ENCODE measurements at places on chromosomes 1 and 21.

GRCh38 chr1:202160377-202160940 lies at the start of gene PTPN7:
Gene PTPN7 (minus strand): TSS chr1:202160602. CDS start chr1:202159402, 1,200 bp downstream.
- DNase-seq: no peak

DNA sequence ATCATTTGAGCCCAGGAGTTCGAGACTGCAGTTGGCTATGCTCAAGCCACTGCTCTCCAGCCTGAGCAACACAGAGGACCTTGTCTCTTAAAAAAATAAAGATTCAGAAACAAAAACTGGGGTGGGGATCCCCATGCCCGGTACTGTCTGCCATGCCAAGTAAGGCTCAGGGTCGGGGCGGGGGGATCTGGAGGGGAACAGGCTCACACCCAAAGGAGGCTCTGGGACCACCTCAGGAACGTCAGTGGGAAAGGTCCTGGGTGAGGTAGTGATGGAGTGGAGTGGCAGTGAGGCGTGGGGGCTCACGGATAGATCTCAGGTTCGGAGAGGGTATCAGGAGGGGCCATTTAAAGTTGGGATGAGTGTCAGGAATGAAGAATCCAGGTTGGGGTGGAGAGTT lies 765 bp upstream of the S100A4 start:
- no peak for DNase-seq

DNA sequence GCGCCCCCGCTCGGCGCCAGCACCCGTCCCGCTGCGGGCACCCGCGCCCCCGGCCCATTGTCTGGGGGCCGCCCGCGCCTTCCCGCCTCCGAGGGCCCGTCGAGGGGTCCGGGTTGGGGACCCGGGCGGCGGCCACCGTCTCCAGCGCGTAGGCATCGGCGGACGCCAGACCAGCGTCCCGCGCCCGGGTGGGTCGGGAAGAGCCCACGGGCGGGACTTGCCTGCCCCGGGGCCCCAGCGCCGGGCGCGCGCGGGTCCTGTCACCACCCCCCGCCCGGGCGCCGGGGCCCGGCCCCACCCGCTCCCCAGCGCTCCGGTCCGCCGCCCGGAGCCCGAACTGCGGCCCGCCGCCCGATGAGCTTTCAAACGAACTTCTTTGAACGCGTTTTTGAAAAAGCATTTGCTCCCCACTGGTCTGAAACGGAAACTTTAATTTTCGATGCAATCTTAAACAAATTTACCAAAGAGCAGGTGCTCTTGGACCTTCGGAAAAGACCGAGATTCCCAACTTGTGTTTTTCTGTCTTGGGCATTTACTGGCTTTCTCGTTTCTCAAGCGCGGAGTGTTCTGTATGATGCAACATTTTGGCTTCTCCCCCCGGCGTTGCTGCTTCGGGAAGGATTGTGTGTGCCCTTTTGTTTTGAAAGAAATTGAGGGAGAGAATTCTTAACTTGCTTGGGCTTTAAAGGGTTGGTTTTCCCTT lies 615 bp downstream of the CLIC4 start:
- peak; percentile 61 for DNase-seq

DNA sequence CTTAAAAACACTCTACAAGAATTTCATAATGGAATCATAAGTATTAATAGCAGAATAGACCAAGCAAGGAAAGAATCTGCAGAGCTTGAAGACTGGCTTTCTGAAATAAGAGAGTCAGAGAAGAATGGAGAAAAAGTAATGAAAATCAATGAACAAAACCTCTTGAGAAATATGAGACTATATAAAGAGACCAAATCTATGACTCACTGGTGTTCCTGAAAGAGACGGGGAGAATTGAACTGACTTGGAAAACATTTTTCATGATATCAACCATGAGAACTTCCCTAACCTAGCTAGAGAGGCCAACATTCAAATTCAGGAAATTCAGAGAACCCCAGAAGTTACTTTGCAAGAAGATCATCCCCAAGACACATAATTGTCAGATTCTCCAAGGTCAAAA lies 85.6 kb downstream of the GDAP2 start:
- DNase-seq: no peak

- DNase-seq: no peak
These were observed 142.2 kb upstream of the NBPF11 start for GRCh38 chr1:148294116-148294807.

GRCh38 chr1:53187401-53187800 lies 9.2 kb upstream of the CPT2 start:
- no peak for DNase-seq

- DNase-seq: no peak
These were observed 61.2 kb upstream of the VTCN1 start for GRCh38 chr1:117271959-117272358.

DNA sequence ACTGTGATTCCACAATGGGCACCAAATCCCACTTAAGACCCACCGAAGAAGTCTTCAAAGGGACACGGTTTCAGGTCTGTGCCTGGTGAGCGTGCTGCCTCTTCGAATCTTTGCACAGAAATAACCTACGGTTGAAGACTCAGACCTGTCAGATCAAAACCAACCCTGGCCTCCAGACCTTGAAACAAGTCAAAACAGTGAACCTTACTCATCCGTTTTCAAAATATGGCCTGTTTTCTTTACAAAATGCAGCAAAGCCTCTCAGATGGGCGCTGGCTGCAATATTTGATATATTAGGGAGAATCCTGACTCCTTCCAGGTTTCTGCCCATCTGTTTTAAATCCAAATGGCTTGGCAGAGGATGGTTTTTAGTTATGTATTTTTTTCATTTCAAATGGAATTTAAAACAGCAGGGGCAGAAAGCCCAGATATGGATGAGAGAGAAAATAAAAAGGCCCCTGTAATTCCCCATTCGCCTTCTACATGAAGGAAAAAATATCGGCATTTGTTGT lies 14.0 kb downstream of the JUN start:
- DNase-seq: no peak

GRCh38 chr1:22831729-22832413 lies 121.2 kb downstream of the EPHB2 start:
- DNase-seq: peak; percentile 86

DNA sequence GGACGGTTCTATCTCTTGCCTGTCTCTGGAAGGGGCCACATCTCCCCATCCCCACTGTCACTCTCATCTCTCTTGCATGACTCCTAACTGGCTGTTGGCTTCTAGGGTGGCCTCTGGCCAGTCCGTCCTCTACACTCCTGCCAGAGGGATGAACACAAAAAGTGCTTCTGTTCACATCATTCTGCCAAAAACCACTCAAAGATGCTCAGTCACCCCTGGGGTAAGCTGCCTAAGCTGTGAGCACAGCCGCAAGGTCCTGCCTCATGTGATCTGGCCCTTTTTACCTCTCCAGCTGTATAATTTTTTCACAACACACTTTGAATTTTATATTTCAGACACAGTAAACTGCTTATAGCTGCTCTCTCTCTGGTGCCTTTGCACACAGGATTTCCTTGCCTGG lies 97.6 kb upstream of the CD34 start:
- DNase-seq: no peak

GRCh38 chr1:27940297-27940696 lies 5.5 kb downstream of the SMPDL3B start:
- DNase-seq: peak; percentile 55

DNA sequence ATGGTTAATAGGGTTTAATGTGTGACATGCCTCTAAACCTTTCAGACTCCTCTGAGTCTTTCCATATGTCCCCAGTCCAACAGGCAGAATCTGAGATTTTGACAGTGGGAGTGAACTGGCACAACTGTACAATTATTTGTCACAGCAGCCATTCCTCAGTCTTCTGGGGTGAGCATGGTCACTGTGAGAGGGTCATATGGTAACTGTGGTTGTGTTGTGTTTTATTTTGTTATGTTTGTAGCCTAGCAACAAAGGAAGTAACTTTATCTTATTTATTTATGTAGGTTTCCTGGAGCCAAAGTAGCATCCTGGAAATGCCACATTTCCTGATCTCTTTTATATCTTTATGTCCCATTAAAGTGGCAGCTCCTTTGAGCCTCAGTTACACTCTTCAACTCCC lies 1067.9 kb downstream of the TTLL7 start:
- no peak for DNase-seq

GRCh38 chr1:108000184-108000583 lies 35.2 kb upstream of the VAV3 start:
- no peak for DNase-seq

GRCh38 chr1:23448846-23449245 lies 24.3 kb upstream of the TCEA3 start:
- no peak for DNase-seq

- peak; percentile 50 for DNase-seq
These were observed 81.3 kb upstream of the KAZN start for GRCh38 chr1:14516974-14517840.

- DNase-seq: no peak
These were observed 604.7 kb upstream of the PLXNA2 start for GRCh38 chr1:208848854-208849253.

DNA sequence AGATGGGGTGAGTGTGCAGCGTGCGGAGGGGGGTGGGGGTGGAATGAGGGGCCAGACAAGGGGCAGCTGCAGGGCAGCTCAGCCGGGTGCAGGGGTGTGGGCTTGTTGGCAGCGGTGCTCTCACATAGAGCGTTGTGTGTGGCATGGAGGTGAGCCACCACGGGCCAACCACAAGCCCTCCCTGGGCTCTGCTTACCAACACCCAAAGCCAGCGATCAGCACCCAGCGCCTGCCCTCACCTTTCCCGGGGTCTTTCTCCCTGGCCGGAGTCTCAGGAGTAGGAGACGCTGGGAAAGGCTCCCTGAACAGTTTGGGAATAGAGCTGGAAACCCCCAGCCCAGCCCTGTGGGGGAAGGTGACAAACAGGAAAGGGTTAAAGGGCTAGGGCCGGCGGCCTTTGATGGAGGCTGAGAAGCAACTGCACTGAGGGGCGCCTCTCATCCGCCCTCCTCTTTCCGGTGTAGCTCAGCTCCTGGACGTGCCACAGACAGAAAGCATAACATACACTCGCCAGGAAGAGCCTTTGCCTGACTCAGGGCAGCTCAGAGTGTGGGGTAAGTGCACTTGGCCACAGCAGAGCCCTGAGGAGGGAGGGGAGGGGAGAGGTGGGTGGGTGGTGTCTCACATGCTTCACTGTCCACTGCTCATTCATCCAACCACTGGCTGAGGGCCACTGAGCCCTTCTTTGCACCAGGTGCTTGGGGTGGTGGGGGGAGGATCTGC lies 577 bp downstream of the IKBKE start:
- DNase-seq: peak; percentile 79

DNA sequence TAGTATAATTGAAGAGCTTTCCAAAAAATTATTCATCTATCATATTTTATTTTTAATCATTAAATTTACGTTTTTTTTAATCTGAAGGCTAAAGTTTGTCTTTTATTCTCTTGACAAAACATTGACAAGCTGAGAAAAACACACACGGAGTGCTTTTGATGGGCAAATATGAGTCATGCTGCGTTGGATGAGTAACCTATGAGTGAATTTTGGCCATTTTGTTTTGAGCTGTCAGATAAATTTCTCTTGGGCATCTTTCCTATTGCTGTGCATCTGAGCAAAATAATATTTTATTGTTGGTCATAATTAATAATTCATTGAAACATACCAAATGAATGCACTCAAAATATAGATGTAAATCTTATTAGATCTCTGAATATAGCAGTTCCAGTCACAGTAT lies 1144.1 kb upstream of the ADGRL2 start:
- no peak for DNase-seq

DNA sequence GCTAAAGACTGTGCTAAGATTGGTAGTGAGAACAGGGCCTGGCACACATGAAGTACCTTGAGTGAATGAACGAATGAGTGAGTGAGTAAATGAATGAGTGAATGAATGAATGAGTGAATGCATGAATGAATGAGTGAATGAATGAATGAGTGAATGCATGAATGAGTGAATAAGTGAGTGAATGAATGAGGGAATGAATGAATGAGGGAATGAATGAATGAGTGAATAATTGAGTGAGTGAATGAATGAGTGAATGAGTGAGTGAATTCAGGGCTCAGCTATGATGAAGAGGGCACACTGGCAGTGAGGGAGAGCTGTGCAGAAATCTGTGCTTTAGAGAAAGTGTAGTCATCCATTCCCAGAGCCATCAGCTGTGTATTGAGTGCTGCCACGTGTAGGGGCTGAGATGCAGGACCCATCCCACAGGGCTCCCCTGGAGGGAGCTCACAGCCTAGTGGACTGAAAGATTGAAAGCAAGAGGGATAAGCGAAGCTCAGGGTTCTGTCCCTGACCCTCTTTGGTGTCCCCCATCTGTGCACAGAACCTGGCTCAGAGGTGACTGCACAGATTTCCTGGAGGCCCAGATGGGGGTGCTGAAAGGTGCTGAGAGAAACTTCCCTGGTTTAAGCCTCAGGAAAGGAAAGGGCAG lies 217.9 kb upstream of the VAMP3 start:
- no peak for DNase-seq

DNA sequence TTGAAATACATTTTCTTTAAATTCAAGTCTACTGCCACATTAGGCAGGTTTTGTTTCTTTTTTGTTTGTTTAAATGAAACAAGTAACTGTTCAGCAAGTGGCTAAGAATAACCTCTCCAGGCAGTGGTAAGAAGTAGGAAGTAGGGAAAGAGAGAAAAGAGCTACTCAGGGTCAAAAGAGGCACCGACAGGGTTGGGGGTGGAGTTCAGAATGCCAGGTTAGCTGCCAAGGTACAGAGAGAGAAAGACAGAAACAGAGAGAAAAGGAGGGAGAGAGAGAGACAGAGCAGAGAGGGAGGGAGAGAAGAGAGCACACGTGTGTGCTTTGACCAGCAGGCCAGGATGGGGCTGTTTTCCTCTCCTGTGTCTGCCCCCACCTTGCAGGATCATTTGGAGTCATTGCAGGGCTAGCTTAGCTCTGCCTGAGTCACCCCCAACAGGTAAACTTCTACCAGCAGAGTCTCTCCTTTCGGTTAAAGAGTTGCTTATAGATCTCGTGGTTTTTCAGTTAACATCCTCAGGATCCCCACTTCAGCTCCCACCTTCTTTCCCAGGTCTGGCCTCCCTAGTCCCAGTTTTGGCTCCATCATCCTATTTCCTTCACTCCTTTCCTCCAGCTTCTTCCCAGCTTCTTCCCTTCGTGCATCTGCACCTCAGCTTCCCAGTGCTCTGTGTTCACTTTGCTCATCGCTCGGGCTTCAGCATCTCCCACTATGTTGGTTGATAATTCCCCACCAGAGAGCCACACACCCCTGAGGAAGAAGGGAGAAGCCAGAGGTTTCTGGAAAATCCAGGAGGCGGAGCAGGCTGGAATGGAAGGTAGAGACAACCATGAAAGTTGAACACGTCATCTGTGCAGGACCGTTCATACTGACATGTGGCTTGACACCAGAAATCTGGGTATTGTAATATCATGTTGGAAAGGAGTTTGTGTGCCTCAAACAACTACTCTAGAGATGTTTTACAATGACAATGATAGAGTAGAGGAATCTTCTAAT lies 21.8 kb upstream of the RAB4A start:
- no peak for DNase-seq

- DNase-seq: peak; percentile 55
These were observed 96.4 kb downstream of the C1orf21 start for GRCh38 chr1:184483101-184483683.

DNA sequence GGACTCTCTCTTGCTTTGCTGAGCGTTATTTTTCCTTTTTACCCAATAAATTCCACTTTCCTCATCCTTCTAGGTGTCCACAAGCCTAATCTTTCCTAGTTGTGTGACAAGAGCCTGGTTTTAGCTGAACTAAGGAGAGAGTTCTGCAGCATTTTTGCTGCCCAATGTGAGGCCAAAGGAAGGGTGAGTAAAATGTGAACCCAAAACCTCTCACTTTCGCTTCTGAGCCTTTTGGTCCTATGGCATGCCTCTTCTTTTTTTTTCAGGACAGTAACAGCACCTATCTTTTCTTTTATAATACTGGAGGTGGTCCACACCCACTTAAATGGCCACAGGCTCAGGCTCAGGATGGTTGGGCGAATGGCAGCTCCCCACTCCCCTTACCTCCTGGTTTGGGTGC lies 111.1 kb downstream of the COP1 start:
- no peak for DNase-seq

- DNase-seq: no peak
These were observed 33.8 kb downstream of the RSPH1 start for GRCh38 chr21:42461881-42462877.

GRCh38 chr1:156692925-156693847 lies 12.2 kb downstream of the CRABP2 start:
- no peak for DNase-seq

Measured in GM03348 (cell line).